ENCODE measurements at places on chromosomes 7 and 10.
A peak's percentile ranks its signal among the peaks of the same experiment; 100 is the strongest.

GRCh38 chr10:5373307-5373706, 8.5 kb downstream of the UCN3 start:
- no peaks in the 10 kb centered on the region for H3K36me3 ChIP-seq
- H3K4me3 ChIP-seq = no peak overlapping the region
- no peak overlapping the region for H3K27ac ChIP-seq
- H3K4me1 ChIP-seq = peaks cover 6% of the 10 kb centered on the region

DNA sequence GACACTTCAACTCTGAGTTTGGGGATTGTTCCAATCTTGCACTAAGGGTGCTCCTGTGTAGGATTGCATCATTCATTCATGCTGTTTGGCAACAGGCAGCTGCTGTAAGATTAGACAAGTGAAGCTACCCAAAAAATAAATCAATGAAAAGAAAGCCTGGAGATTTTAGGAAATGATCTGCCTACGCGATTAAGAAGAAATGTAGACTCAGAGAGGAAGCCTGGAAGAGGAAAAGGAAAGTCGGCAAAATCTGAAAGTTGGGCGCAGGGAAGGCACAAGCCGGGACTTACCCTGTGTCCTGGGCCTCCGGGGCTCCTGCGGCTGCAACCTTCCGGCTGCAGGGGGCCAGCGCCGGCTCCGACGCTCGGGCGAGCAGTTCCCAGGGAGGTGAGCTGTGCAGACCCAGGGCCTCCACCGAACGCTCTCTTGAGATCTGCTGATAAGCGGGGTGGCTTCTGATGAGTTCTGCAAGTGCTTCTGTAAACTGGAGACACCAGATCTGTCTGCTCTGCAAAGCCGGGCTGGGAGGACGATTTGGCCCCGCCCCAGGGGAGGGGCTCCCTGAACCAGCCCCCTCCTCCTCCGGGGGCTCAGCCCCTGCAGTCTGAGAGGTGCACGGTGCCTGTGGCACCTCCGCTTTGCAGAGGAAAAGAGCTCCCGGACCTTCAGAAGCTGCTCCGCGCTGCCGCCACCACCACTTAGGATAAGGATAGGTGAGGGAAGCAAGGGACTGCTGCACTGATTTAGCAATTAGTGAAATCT, 17.4 kb downstream of the PSPH start:
- peak overlapping the region; percentile 78 for H3K4me3 ChIP-seq
- H3K27ac ChIP-seq = no peak overlapping the region
- no peaks in the 10 kb centered on the region for H3K27me3 ChIP-seq
- peak; percentile 70 for DNase-seq
- peaks cover 8% of the 10 kb centered on the region for H3K4me1 ChIP-seq

GRCh38 chr10:132786476-132786883, 533 bp upstream of the NKX6-2 start:
- H3K27me3 ChIP-seq = no peaks in the 10 kb centered on the region
- H3K4me1 ChIP-seq = peaks cover 7% of the 10 kb centered on the region
- H3K27ac ChIP-seq = no peak overlapping the region

DNA sequence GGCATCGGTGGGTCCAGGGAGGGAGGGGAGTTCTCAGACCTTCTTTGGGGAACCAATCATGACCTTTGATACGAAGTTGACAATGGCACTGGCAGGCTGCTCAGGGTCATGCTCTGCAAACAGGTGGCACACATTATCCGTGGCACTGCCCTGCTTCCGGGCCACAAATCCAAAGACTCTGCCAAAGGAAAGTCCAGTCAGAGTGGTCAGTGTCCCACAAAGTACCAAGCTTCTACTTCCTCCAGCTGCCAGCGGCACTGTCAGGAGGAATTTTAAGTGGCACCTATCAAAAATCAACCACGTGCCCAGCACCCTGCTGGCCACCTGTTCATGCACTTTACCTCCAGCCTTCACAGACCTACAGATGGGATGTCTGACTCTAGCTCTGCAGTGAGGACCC, 303.9 kb downstream of the TNS3 start:
- peaks cover 7% of the 10 kb centered on the region for H3K4me1 ChIP-seq
- DNase-seq = no peak
- no peak overlapping the region for H3K27ac ChIP-seq
- H3K27me3 ChIP-seq = no peaks in the 10 kb centered on the region

DNA sequence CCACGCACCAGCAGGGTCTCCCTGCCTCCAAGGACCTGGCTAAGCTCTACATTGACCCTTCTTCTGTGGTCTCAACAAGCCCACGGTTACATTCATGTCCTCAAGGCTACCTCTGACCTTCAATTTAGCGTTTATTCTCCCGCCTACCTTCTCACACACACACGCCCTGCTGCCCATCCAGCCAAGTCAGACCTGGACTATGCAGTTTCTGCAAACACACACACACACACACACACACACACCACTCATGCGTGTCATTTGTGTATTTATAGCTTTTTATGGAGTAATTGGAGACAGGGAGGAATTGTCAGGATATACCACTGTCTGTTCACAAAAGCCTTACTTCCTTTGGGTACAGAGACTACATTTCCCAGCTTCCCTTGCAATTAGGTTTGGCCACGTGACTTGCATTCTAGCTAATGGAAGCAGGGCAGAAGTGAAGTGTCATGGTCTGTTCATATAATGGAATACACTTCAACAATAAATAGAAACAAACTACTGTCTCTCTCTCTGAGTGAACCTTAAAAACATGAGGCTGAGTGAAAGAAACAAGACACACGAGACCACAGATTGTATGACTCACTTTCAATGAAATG, 53.8 kb upstream of the CPXM2 start:
- DNase-seq = no peak
- H3K36me3 ChIP-seq = no peaks in the 10 kb centered on the region
- H3K27me3 ChIP-seq = peaks cover 15% of the 10 kb centered on the region
- H3K4me1 ChIP-seq = no peaks in the 10 kb centered on the region
- no peak overlapping the region for H3K4me3 ChIP-seq
- H3K27ac ChIP-seq = no peak overlapping the region

DNA sequence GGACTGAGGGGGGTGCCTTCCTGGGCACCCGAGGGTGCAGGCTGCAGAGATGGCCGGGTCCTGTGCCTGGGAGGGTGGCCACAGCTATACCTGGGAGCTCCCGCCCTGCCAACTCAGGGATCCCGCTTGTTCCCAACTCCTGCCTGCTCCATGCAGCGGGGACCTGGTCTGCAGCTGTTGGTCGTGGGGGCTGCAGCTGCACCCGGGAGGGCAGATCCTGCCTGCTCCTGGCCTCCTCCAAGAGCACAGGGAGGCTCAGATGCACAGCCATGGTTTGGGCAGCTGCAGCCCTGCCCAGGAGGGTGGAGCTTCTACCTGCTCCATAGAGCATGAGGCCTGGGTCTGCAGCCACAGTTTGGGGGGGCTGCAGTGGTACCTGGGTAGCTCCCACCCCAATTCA, 13.3 kb upstream of the TCTN3 start:
- no peak overlapping the region for H3K27ac ChIP-seq
- no peaks in the 10 kb centered on the region for H3K27me3 ChIP-seq
- H3K4me1 ChIP-seq = peaks cover 5% of the 10 kb centered on the region

- peaks cover 81% of the 10 kb centered on the region for H3K4me1 ChIP-seq
- no peaks in the 10 kb centered on the region for H3K36me3 ChIP-seq
- DNase-seq = no peak
- peak overlapping the region; percentile 98 for H3K27ac ChIP-seq
- H3K4me3 ChIP-seq = peak overlapping the region; percentile 92
- H3K27me3 ChIP-seq = no peaks in the 10 kb centered on the region
Measured at GRCh38 chr10:124739119-124739921, 4.9 kb downstream of the FAM53B start.

DNA sequence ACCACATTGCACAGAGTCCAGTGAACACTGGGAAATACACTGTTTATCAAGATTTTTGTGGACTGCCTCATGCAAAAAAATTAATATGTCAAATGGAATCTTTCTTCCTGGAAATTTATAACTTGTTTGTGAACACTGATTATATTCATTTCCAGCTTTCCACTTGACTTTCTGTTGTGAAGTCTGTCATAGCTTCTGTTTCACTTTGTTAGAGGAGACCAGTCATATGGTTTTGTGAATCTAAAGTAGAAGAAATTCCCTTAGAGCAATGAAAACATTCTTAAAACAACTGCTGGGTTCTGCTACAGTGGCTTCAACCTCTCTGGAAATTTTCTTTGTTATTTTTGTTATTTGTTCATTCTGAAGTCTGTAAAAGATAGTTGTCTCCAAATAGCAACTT, 349.5 kb upstream of the NFE2L3 start:
- DNase-seq = no peak
- peaks cover 12% of the 10 kb centered on the region for H3K27me3 ChIP-seq
- H3K4me3 ChIP-seq = no peak overlapping the region
- H3K27ac ChIP-seq = no peak overlapping the region

- no peaks in the 10 kb centered on the region for H3K4me1 ChIP-seq
- no peaks in the 10 kb centered on the region for H3K27me3 ChIP-seq
- no peak overlapping the region for H3K4me3 ChIP-seq
- no peak for DNase-seq
- no peak overlapping the region for H3K27ac ChIP-seq
- H3K36me3 ChIP-seq = no peaks in the 10 kb centered on the region
Measured at GRCh38 chr10:85319826-85320225, 991.4 kb downstream of the CCSER2 start.

- H3K36me3 ChIP-seq = no peaks in the 10 kb centered on the region
- H3K27me3 ChIP-seq = peaks cover 31% of the 10 kb centered on the region
- DNase-seq = no peak
- H3K27ac ChIP-seq = no peak overlapping the region
- peaks cover 13% of the 10 kb centered on the region for H3K4me1 ChIP-seq
Measured at GRCh38 chr7:106421181-106421762, 136.5 kb upstream of the NAMPT start.

- DNase-seq = no peak
- no peaks in the 10 kb centered on the region for H3K36me3 ChIP-seq
- H3K4me1 ChIP-seq = no peaks in the 10 kb centered on the region
- H3K27me3 ChIP-seq = no peaks in the 10 kb centered on the region
Measured at GRCh38 chr7:113783403-113783802, 135.4 kb downstream of the PPP1R3A start.

GRCh38 chr10:73551515-73551914, 39.6 kb downstream of the USP54 start:
- no peak for DNase-seq
- no peak overlapping the region for H3K27ac ChIP-seq
- H3K4me1 ChIP-seq = no peaks in the 10 kb centered on the region
- no peaks in the 10 kb centered on the region for H3K36me3 ChIP-seq
- no peak overlapping the region for H3K4me3 ChIP-seq

DNA sequence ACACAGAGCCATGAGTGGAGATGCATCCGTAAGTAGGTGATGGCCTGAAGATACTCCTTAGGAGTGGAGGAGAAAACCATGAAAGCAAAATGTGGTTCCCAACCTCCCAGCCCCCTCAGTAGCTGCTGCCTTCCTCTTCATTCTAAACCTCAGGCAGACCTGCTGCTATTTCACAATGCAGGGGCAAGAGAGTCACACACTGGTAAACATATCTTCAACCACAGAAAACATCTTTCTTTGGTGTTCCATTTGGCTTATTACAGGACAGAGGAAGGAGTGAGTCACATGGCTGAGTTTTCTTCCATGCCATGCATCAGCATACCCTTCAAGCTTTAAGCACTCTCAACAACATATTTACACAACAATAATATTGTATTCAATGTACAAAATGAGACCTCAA, 342.1 kb downstream of the BMPER start:
- H3K36me3 ChIP-seq = no peaks in the 10 kb centered on the region
- H3K4me3 ChIP-seq = no peak overlapping the region
- no peaks in the 10 kb centered on the region for H3K4me1 ChIP-seq
- no peak overlapping the region for H3K27ac ChIP-seq
- no peak for DNase-seq
- no peaks in the 10 kb centered on the region for H3K27me3 ChIP-seq
